ENCODE measurements at places on chromosomes 5 and 9. TPM values are rescaled to one million over a fixed set of nuclear protein-coding genes. Genes with fewer than 3 reads are reported as not detected.

The PCDHAC1 gene
- total RNA-seq, result 6.3 TPM

The CER1 gene
- total RNA-seq, result 0.53 TPM

The TMEM171 gene
- 1.3 TPM for total RNA-seq

The TXNDC8 gene
- not detected for total RNA-seq

The IL9 gene
- not detected for total RNA-seq

The FAM221B gene
- total RNA-seq, result not detected

The MYORG gene
- 30.0 TPM for total RNA-seq

The NLN gene
- 24.3 TPM for total RNA-seq

The PAIP2 gene
- 62.1 TPM for total RNA-seq

The ATP6V0E1 gene
- 283 TPM for total RNA-seq

The PCA3 gene
- not detected for total RNA-seq

- DNase-seq, result no peak
Measured at GRCh38 chr5:32581010-32581785, 4.2 kb upstream of the SUB1 start.

- no peak for DNase-seq
Measured at GRCh38 chr9:127570533-127571111, 41.5 kb upstream of the STXBP1 start.

- DNase-seq, result no peak
Measured at GRCh38 chr9:38287420-38287985, 105.0 kb upstream of the ALDH1B1 start.

- DNase-seq, result peak; percentile 46
Measured at GRCh38 chr9:77848897-77849296, 182.7 kb downstream of the GNAQ start.

GRCh38 chr9:78386773-78387172 lies 89.8 kb downstream of the PSAT1 start:
- DNase-seq, result peak; percentile 53

GRCh38 chr9:22857316-22857715 lies 410.7 kb downstream of the DMRTA1 start:
- DNase-seq, result no peak

DNA sequence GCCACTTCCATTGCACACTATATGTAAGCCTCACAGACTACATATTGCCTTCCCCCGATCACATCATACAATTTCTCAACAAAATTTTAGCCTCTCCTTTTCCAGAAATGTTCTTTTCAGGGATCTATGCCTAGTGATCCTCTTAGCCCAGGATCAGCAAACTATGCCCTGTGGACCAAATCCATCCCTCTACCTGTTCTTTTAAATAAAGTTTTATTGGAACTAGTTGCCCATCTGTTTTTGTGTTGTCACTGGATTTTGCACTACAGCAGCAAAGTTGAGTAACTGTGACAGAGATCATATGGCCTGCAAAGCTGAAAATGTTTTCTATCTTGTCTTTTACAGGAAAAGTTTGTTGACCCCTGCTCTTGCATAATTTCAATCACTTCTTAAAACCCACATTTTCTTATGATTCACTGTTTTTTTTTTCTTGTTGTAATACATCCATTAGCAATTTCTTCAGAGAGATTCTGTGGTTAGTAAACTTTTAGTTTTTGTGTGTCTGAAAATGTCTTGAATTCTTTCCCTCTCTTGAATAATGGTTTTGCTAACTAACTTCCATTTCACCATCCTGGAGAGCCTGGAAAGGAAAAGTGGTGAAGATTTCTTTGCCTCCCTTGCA lies 7.1 kb downstream of the TXNDC8 start:
- no peak for DNase-seq

DNA sequence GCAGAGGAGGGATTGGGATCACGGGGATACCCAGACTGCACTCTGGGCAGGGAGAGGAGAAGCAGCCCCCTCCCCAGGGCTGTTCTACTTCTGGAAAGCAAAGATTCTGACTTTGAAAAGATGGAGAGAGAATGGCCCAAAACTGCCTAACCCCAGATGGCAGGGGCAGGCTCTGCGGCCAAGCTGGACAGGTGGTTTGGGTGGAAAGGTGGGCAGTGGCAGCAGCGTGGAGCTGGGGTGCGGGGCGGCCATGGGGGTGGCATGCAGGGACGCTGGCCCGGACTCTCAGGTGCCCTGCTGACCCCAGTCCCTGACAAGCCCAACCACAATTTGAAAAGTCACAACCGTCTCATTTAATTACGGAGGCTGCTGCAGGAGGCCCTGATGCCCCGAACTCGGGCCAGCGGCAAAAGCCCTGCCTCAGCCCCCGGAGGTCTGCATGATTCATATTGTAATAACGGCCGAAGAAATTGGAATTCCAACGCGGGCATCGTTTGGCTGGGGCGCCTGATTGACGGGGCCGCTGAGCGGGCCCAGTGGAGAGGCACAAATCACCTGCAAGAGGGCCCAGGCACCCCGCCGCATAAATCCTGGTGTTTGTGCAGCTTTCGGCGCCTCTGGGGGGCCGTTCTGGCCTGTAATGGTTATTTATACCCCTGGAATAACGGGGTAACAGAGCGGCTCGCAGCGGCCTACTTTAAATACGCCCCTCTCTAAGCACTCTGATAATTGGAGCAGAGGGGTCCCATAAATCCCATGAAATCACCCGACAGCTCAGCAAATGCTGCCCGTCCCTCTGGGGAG lies 41.8 kb upstream of the FCN2 start:
- no peak for DNase-seq

- DNase-seq, result no peak
Measured at GRCh38 chr9:17963498-17963897, 384.6 kb downstream of the SH3GL2 start.

DNA sequence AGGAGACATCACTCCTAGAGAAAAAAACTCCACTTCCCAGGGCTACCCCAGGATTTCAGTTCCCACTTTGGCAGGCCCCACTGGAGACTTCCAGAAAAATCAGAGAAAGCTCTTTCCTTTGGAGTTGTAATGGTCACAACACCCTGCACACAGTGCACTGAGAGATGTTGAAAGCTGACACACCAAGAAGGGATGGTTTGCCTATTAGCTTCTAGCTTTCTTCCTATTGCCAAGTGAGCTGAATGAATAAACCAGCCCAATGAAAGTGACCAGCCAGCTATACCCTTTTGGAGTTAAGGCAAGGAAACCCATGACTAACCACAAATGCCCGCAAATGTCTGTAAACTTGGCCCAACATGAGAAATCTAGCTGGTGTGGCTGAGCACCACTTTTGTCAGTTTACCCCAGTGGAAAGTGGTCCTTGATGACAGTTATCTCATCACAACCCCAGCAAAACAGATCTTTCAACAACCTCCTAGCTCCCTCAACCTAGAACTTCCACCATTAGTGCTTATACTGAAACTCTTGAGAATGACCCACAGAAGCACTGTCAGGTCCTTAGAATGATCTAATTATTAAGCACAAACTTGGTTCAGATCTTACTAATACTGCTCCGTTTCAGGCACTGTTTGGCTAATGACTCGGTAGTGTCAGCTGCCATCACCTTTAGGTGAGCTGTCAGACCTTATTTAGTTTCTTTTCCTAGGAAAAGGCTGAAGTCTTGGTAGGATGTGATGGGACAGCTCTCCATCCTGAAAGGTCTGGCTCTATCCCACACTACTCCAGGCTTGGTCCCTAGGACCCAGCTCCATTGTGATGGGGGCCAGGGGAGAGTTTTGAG lies 11.2 kb downstream of the IRF1 start:
- DNase-seq, result no peak

DNA sequence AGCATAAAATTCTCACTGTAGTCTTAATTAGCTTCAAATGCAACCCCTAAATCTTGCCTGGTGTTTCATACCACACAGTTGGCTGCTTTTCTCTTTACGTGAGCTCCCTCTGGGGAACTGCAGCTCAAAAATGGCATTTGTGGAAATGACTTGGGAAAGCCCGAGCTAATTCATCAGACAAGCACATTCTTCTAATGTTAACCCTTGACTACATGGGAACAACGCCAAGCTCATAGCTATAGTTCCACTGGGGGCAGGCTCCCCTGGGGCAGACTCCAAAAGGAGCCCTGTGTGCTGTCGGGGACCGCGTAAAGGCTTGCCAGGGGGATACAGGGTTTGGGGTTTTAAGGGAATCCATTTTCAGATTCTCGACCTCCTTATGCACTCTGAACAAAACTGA lies 301.4 kb upstream of the DAP start:
- DNase-seq, result no peak

DNA sequence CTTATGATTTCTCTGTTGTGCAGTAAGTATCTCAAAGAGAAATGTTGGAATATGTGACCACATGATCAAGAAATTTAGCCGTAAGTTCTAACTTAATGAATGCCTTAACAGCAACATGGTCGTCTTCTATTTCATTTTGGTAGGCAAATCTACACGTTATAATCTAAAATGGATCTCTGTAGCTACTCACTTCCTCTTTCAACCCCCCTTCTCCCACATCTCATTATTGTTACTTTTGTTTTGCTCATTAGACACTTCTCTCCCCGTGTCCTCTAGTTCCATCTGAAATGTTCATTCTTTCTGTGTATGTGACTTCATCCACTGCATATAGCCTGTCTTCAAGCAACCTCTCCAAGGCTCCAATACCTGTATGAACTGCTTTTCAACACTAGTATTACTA lies 27.1 kb upstream of the LPAR1 start:
- DNase-seq, result no peak

DNA sequence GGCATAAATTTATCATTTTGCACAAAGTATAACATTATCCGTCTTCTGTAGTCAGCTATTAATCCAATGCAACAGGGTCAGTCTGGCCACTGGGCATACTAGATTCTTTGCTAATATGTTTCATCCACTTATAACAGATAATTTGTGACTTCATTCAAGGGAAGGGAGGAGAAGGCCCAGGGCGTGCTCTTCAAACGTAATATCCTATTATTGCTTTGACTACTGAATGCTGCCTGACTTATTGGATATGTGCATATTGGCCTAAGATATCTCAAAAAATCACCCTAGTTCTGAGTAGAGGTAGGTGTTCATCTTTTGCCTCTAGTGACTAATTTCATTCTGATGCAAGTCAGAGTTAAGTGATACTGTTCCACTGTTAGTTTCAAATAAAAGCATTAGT lies 6.9 kb downstream of the FBXL7 start:
- DNase-seq, result no peak

GRCh38 chr5:66829826-66830225 lies 233.6 kb downstream of the MAST4 start:
- DNase-seq, result no peak

DNA sequence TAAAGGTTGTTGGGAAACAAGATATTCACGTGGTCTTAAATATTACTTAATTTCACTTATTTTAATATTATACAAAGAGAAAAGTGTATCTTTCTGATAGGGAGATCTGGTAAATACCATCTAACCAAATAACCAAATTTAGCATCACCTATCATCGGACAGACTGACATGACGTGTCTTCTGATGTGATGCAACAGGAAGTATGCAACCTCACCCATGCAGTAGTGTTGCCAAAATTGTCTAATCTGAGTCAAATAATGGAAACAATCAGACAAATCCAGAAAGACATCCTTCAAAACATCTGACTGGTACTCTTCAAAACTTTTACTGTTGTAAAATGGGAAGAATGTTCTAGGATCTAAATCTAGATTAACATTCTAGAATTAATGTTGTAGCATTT lies 148.0 kb downstream of the FGF1 start:
- no peak for DNase-seq

- DNase-seq, result no peak
Measured at GRCh38 chr9:98037357-98037756, 19.2 kb upstream of the NANS start.

DNA sequence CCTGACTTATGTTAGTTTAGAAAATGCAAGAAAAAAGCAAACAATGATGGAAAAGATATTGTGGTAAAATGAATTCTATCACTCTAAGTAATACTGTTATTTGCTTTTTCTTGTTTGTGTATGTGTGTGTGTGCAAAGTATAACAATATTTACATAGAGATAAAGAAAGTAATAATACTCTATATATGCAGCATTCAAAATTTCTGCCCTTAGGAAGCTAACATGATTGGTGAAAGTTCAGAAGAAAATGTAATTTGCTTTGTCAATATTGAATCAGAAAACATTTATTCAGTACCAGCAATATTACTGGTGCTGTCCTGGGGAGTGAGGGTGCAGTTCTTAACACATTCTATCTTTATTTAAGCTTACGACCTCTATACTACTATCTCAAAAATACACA lies 12.9 kb upstream of the PRDM9 start:
- no peak for DNase-seq

GRCh38 chr9:76607730-76608436 lies 148.9 kb downstream of the GCNT1 start:
- DNase-seq, result no peak

- no peak for DNase-seq
Measured at GRCh38 chr9:137057545-137057944, 3.7 kb upstream of the ENTPD2 start.

GRCh38 chr5:78765756-78766411 lies 117.3 kb upstream of the LHFPL2 start:
- DNase-seq, result peak; percentile 61

Data from hepatocyte (in vitro differentiated cells).